ENCODE measurements at places on chromosomes 4 and X. TPM values are rescaled to one million over a fixed set of nuclear protein-coding genes. Genes with fewer than 3 reads are reported as not detected.

The REST gene
- total RNA-seq: 9.2 TPM

The FGFBP1 gene
- not detected for total RNA-seq

The AMTN gene
- total RNA-seq: not detected

The PAGE5 gene
- total RNA-seq: not detected

The GCNA gene
- 1.2 TPM for total RNA-seq

The SPANXN4 gene
- not detected for total RNA-seq

The MGAT4D gene
- not detected for total RNA-seq

The F8A1 gene
- 0.28 TPM for total RNA-seq

The CT55 gene
- not detected for total RNA-seq

The CXCL5 gene
- total RNA-seq: not detected

The KLHL2 gene
- 34.0 TPM for total RNA-seq

The PAGE4 gene
- not detected for total RNA-seq

The TSPAN6 gene
- 74.8 TPM for total RNA-seq

The PHOX2B gene
- not detected for total RNA-seq

The RAB40AL gene
- total RNA-seq: 1.5 TPM

The DLG3 gene
- 72.6 TPM for total RNA-seq

The PLAC8 gene
- total RNA-seq: 6.3 TPM

The PPEF1 gene
- total RNA-seq: 0.76 TPM

The MAGEB17 gene
- total RNA-seq: not detected

The DIPK2B gene
- 25.4 TPM for total RNA-seq

The MTNR1A gene
- 1.2 TPM for total RNA-seq

The KCND1 gene
- 0.29 TPM for total RNA-seq

The CNOT6L gene
- total RNA-seq: 58.0 TPM

The JAKMIP1 gene
- not detected for total RNA-seq

The SPANXA2 gene
- not detected for total RNA-seq

The AFM gene
- not detected for total RNA-seq

The ADH1C gene
- total RNA-seq: 0.29 TPM

The BST1 gene
- total RNA-seq: 1.5 TPM

The ATOH1 gene
- total RNA-seq: not detected

The LDB2 gene
- total RNA-seq: 298 TPM

The MAPK10 gene
- total RNA-seq: 38.2 TPM

The P2RY10 gene
- total RNA-seq: not detected

The MAGEC1 gene
- total RNA-seq: not detected

The TLR1 gene
- total RNA-seq: 19.4 TPM

The RHOH gene
- total RNA-seq: 1.5 TPM

The MAGEA10 gene
- not detected for total RNA-seq

The NWD2 gene
- not detected for total RNA-seq

The EGFL6 gene
- 15.7 TPM for total RNA-seq

The POF1B gene
- 1.6 TPM for total RNA-seq

The ATP10D gene
- total RNA-seq: 52.6 TPM

The GAGE2A gene
- total RNA-seq: not detected

The DCLK2 gene
- total RNA-seq: 6.9 TPM

The STOX2 gene
- 18.2 TPM for total RNA-seq
